ENCODE measurements at places on chromosomes 3 and 15.

GRCh38 chr3:195214381-195214780 lies 56.6 kb downstream of the XXYLT1 start:
- no peak for DNase-seq

- DNase-seq, result no peak
These were observed 3.7 kb upstream of the TF start for GRCh38 chr3:133742351-133743091.

GRCh38 chr15:69305204-69305931 lies 6.7 kb downstream of the PAQR5 start:
- no peak for DNase-seq

- no peak for DNase-seq
These were observed 7.8 kb upstream of the KIF7 start for GRCh38 chr15:89662893-89663626.

- DNase-seq, result no peak
These were observed 30.2 kb downstream of the HEG1 start for GRCh38 chr3:125025642-125026041.

DNA sequence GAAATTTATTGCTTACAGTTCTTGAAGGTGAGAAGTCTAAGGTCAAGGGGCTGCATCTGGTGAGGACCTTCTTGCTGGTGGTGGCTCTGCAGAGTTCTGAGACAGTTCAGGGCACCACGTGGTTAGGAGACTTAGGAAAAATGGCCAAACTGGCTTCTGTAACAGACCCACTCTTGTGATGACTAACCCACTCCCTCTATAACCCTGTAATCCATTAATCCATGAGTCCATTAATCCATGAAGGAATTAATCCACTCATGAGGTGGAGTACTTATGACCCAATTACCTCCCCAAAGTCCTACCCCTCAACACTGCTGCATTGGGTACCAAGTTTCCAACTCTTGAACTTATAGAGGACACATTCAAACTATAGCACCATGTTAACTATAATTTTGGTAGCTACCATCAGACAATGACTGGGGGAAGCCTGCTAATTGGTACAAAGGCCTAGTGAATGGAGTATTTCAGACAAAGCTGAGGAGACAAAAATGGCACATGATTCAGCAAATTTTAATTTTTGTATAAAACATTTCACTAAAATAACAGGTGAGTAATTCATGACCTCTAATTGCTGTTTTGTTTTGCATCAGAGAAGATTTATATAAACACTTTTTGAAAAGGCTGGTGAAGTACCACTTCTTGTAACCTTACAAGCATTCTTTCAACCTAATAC lies 374.1 kb upstream of the TBL1XR1 start:
- DNase-seq, result no peak

- DNase-seq, result no peak
These were observed 63.2 kb downstream of the PXYLP1 start for GRCh38 chr3:141294848-141295247.

GRCh38 chr3:55285156-55285555 lies 201.9 kb downstream of the WNT5A start:
- no peak for DNase-seq
